ENCODE measurements at places on chromosomes 6 and 20.

GRCh38 chr6:13005994-13006393 is 289.4 kb downstream of the PHACTR1 start:
- no peak for DNase-seq

DNA sequence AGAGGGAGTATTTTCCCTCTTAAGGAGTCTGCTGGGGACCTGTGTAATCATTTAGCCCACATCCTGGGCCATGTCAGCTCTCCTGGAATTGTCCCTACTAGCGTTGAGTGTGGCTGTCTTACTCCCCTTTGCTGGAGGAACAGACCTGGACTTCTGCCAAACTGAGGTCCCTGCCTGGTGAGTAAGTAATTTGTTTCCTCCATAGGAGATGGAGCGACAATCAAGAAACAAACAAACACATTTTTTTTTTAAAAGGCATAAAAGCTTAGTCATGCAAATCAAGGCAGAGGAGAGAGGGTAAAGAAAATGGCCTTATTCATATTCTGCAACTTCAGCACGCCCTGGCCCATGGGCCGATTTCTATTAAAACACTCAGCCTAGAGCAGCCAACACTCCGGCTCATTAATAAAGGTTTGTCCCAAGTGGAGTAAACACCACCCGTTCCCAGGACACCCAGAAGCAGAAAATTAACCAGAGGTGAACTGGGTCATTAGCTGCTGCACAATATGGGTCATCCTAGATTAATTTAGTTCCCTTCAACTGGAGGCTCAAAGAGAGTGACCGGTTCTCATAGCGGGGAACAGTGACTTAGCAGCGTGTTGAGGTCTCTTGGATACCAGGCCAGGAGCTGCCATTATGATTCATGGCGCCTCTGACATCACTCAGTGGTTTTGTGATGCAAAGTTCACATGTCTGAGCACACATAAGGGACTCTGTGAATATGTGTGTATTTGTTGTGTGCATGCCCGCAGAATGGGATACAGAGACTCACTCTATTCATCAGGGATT is 165.0 kb upstream of the SULF2 start:
- no peak for DNase-seq

DNA sequence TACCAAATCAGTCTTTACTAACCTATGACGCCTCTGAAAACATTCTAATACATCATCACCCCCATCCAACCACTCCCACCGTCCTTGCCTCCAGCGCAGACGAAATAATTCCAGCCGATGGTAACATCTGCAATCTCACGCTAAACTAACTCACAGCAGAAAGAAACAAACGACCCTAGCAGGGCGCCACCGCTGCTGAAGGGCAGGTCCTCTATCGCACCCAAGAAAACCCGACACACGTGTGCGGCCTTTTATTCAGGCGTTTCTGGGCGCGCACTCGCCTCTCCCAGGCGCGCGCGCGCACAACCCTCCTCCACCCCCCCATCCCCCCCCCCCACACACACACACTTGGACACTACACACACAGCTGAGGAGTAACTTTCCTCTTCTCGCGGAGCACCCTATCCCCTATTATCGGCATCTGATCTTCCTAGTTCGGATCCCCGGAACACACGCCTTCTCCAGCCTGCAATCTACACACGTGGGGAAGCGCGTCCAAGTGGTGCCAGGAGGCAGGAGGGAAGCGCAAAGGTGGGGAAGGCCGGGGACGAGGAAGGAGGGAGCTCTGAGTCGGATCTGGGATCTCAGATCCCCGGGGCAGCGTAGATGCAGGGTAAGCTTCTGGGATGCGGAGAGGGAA is 1.4 kb downstream of the GFOD1 start:
- DNase-seq = no peak

DNA sequence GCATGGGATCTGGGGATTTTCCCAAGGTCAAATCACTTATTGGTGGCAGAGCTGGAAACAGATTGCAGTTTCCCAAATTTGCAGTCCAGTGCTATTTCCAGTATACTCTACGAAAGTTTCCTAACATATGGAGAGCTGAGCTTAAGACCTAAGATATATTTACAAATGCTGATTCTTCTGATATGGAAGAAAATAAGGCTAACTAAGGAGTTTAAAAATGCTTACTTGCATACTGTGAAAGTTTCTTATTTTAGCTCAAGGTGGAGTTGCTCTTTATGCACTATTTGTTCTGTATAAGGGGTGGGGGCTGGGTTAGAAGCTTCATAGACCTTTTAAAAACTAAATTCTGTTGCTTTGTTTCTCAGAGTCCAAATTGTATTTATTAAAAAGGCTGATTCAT is 7.5 kb downstream of the CD109 start:
- DNase-seq = no peak

DNA sequence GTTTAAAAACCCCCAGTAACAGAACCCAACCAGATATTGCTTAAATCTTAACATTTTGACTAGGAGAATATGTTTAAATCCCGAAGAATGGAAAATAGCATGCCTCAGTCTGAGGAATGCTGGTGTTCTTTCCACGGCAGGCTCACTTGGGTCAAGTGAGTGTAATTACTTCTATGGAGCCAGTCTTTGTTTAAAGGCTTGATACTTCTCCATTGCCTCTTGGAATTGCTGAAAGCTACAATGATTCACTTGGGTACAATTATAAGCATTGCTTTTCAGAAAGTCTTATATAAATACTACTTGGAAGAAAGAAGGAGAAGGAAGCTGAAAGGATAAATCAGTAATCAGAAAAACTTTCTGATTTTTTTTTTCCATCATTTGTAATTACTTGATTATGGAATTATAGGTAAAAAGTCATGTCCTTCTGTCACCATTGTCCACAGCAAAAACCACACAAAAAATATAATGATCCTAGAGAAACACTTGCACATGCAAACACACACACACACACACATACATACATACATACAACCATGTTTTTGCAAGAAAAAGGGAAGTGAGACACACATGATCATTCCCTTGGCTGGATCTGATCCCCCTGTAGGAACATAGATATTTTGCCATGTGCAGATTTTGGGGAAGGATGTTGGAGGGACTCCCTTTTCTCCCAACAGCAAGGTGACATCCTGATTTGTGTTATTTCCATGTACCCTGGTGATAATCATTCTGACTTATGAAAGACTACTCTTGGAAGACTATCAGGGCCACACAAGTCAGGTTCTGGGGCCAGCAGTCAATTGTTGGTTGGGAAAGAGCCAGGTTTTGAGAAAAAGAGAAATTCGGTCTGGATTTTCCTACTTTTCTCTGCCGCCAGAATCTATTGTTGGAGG is 396.0 kb upstream of the BTBD3 start:
- DNase-seq = no peak

- no peak for DNase-seq
Observed at GRCh38 chr6:52417675-52418111, 2.4 kb upstream of the EFHC1 start.

DNA sequence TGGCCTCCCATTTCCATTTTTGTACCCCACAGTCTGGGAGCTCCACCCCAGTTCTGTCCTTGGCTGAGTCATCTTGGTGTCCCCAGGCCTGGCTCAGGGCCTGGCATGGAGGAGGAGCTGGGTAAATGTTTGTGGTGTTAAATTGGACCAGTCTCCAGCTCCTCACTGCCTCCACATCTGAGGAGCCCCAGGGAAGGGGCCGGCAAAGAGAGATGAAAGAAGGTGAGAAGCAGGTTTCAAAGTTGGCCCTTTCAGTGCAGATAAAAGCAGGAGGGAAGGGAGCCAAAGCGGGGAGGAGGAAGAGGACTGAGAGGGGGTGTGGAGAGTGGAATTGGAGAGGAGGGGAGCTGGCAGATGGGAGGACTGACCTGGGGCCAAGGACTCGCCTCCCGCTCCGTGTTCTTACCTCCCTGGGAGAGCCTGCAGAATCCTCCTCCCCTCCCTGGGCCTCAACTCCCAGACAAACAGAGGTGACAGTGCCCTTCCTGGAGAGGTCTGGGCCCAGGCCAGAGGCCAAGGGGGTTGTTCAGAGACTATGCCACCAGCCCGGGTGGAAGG is 89.0 kb downstream of the CD40 start:
- DNase-seq = no peak

DNA sequence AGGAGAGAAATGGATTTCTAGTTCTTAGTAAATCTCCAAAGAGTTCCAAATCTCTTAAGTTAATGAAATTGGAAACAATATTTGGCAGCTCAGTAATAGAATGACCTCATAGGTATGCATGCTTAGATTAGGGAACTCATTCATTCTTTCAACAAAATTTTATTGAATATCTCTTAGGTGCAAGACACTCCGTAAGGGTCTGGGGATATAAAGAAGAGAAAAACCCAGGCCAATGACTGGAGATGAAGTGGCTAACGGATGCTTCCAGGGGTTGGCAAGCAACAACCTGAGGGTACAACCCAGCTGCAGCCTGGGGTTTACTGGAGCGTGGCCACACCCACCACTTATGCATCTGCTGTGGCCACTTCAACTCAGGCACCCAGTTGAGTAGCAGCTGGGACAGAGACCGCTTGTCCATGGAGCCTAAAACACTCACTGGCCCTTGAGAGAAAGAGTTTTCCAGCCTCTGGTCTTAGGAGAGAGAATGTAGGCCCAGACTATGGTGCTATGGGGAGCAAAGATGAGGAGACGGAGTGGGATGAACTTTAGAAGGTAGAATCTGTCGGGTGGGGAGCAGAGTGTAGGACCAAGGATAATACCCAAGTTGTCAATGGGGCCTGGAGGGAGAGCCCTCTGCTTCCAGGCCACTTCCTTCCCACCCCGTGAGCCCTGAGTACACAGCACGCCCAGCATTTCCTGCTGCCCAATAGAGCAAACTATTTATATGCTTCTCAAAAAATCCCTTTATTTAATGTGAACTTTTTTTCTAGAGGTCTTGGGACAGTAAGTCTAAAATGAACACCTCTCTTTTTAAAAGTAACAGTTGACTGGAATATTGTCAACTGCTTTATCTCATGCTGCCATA is 46.8 kb upstream of the PXDC1 start:
- no peak for DNase-seq

DNA sequence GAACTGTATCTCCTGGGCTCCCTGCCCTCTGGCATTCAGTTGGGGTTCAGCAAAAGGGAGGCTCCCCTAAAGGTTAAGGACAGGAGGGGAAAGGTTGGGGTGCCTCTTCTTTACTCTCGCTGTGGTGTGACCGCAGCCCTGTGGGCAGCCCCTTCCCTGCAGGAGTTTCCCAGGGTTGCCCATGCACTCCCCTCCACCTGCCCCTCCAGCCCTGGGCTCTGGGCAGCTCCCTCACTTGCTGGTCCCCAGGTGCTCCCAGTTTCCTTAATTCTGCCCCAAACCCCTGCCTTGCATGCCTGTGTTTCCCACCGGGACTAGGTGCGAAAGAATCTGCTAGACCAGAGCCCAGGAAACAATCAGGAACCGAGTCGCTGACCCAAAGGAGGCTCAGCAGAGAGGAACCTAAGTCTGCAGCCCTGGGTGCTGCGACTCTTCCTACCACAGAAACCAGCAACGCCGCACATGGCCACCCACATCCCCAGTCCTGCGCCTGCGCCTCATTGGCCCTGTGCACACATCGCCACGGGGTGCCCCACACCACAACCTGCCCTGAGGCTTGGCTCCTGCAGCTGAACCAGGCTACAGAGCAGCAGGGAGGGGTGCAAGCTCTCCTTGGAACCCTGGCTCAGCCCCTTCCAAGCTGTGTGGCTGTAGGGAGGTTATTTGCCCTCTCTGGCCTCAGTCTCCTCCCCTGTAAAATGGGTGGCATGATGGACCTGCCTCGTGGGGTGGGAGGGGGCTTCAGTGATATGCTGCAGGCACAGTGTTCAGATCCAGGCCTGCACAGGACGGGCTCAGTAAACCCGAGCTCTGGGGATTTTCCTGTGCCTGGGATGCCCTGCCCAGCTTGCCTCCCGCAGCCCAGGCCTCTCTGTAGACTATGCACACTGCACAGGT is 487.6 kb downstream of the PREX1 start:
- no peak for DNase-seq

DNA sequence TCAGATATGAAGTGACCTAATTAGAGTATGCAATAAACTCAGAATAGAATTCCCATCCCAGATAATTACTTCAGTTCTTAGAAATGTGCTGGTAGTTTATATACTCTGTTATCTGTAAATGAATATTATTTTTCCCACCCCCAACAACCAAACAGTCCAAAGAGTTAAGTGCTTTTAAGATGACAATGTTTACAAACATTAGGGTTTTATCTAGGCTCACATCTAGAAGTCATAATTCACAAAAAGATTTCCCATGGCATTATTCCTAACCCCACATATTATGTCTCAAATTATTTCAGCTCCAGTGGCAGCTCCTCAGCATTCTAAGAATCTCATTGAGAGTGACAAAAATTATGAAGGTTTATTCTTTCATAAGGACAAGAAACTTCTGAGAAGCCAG is 120.9 kb downstream of the TASP1 start:
- no peak for DNase-seq

DNA sequence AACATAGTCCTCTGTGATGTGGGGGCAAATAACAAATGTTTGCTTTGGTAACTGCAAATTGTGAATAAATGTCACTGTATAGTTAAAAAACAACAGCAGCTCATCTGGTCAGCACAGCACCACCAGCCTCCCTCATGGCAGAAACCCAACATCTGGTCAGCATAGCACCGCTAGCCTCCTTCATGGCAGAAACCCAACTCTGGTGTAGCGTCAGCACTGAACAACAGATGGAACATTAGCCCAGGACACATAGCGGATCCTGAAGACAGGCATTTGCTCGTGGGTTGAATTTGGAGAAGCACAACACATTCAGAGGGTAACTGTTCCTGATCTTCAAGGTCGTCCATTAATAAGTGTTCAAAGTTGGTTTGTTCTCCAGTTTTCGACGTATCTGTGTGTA is 265.9 kb downstream of the DLL1 start:
- DNase-seq = no peak

DNA sequence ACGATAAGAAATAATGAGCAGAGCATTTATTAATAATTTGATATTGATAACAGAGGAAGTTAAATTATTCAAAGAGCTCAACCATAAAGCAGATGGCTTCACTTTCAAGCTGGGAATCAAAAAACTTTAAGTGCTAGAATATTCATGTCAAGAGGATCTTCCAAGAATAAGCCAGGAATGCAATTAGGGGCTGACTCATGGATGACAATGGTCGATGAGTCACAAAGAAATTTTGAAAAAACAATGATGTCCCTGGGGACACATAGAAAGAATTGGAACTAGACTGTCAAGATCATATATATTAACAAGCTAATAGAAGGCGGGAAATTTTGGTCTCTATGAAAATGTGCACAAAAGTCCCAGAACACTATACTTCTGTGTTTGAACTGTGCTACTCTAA is 304.1 kb downstream of the LAMA2 start:
- no peak for DNase-seq

DNA sequence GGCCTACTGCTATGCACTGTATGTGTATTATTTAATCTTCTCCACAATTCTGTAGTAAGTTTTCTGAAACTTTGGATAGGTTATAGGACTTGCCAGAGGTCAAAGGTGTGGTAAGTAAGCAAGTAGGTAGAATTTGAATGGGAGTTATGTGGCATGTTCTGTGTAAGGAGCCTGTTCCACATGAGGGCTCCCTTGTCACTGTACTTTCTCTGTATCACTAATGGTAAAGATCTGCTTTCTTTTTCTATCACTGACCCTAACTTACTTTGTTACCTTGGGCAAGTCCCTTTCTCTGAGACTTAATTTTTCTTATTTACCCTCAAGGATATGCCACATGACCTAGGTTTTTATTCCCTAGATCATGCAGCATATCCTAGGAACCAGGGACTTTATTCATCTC is 50.3 kb downstream of the EIF2S2 start:
- no peak for DNase-seq

- no peak for DNase-seq
Observed at GRCh38 chr6:169324086-169324485, 70.4 kb upstream of the THBS2 start.
